ENCODE measurements at places on chromosomes 12 and 14.
A peak's percentile ranks its signal among the peaks of the same experiment; 100 is the strongest.

DNA sequence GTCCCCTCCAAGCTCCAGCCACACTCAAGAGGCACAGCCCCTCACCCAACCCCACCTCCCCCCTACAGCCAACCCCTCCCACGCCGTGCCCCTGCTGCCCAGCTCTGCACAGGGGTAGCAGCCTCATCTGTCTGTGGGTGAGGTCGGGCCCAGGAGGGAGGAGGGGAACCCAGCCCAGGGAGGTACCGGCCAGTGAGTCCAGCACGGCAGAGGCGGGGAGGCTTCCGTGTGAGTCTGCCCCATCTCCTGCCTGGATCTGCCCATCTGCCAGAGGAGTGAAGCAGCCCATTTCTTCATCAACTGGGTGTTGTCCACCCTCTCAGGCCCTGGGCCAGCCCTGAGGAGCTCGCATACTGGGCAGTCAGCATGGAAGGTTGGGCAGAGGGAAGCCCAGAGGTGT, 54.2 kb downstream of the CCNK start:
- no peak for DNase-seq

DNA sequence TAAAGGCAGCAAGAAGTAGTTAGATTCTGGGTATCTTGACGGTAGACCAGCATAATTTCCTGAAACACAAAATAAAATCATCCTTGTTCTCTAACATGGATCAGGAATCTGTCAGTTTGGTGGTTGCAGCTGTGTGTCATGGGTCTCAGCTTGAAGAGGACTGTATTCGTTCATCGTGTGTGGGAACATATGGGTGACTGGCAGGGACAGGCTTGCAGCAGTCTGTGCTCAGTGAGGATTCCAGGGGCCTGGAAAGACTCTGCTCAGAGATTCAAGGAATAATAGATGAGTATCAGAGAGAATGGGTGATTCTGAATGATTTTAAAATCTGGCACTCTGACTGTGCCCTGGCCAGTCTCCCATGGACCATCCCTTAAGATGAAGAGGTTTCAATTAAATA, 421.6 kb downstream of the APAF1 start:
- no peak for DNase-seq

- no peak for DNase-seq
Measured at GRCh38 chr14:104423701-104424405, 155.7 kb upstream of the C14orf180 start.

DNA sequence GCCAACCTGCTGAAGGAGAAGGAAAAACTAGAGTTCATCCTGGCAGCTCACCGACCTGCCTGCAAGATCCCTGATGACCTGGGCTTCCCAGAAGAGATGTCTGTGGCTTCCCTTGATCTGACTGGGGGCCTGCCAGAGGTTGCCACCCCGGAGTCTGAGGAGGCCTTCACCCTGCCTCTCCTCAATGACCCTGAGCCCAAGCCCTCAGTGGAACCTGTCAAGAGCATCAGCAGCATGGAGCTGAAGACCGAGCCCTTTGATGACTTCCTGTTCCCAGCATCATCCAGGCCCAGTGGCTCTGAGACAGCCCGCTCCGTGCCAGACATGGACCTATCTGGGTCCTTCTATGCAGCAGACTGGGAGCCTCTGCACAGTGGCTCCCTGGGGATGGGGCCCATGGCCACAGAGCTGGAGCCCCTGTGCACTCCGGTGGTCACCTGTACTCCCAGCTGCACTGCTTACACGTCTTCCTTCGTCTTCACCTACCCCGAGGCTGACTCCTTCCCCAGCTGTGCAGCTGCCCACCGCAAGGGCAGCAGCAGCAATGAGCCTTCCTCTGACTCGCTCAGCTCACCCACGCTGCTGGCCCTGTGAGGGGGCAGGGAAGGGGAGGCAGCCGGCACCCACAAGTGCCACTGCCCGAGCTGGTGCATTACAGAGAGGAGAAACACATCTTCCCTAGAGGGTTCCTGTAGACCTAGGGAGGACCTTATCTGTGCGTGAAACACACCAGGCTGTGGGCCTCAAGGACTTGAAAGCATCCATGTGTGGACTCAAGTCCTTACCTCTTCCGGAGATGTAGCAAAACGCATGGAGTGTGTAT, 2.4 kb downstream of the FOS start:
- DNase-seq, result peak; percentile 42

DNA sequence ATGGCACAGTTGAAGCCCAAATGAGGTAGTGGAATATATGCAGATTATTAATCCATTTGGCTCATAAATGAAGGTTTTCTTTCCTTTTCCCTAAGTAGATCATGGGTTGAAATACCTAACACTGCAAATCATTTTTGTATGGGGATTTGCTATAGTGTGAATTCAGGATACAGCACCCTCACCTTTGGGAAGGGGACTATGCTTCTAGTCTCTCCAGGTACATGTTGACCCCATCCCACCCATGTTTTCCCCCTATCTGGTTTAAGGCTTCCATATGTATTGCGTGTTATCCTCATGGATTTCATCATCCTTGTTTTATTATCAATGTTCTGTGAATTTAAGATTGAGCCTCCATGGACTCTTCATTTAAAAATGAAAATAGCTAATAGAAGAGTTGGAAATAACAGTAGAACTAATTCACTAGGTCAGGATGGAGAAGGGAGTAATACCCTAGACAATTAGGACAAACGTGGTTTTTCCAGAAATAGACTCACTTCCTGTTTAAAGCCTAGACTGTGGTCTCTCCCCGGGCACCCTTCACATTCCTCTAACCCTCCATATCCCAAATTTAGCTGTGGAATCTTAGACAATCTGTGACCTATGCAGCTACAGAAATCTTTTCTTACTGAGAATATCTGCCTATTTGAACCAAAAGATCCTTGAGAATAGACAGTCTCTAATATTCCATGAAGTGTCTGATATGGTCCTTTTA, 56.5 kb downstream of the DAD1 start:
- DNase-seq, result no peak

DNA sequence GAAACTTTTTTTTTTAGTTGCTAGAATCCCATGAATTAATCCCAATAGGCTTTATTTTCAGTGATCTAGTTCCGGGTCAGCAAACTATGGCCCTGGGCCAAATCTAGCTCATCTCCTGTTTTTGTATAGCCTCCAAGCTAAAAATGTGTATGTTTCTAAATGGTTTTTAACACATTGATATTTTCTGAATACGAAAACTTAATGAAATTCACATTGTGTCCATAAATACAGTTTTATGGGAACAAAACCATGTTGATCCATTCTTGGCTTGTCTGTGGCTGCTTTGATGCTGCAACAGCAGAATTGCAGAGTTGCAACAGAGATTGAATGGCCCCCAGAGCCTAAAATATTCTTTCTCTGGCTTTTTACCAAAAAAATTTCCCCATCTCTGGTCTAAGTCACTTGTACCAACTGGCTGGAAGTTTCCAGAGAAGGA, 47.5 kb downstream of the ZNF664 start:
- no peak for DNase-seq

GRCh38 chr12:80443974-80444666, at the start of gene PTPRQ:
Gene PTPRQ (plus strand): TSS chr12:80444235. CDS start chr12:80444346, 111 bp downstream.
- no peak for DNase-seq

DNA sequence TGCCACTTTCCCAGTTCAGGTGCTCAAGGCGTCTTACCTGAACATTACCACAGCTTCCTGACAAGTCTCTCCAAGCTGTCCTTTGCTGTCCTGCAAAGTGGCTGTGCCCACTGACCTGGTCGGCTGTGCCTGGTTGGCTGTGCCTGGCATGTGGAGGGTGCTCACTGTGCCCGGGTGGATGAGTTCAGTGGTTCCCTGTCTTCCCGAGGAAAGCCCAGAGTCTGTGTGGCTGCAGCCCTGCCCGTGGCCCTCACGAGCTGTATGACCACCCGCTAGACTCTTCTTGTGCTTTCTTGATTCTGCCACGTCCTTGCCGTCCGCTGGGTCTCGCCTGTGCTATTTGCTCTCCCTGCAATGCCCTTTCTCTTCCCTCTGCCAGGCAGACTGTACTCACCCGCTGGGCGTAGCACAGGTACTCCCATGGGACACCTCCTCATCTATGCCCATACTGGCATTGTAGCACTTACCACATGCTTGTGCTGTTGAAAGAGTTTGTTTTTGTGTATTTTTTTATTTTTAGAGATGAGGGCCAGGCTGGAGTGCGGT, 95.9 kb downstream of the TSPAN9 start:
- no peak for DNase-seq

DNA sequence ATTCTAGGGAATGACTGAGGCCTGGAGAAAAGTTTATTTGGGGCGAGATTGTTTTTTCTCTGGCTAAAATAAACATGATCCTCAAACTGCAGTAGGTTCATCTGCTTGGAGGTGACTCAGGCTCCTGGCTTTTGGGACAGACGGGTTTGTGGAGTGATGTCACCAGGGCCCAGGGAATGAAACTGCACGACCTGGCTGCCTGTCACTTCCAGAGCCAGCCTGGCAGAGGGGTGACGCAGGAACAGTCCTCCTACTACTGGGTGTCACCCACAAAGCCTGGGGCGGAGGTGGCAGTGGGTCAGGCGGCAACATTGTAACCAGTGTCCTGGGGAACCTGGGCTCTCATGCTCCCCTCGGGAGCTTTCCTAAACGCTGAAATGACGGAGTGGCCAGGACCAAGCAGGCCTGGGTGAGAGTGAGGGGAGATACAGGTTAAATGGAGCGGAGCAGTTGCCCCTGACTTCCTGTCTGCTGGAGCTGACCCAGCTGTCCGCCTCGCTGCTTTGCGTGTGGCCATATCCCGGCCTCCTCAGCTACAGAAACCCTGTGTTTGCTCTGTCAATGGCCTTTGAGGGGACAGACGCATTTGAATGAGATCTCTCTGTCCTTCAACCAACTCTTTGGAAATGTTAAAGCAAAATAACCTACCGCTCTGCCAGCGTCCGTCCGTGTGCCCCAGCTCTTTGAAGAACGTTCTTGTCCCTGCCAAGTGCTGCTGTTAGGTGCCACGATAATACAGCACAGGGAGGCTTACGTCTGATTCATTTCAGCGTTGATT, 6.5 kb downstream of the HIP1R start:
- DNase-seq, result no peak

- no peak for DNase-seq
Measured at GRCh38 chr12:104475271-104475670, 18.5 kb downstream of the CHST11 start.

DNA sequence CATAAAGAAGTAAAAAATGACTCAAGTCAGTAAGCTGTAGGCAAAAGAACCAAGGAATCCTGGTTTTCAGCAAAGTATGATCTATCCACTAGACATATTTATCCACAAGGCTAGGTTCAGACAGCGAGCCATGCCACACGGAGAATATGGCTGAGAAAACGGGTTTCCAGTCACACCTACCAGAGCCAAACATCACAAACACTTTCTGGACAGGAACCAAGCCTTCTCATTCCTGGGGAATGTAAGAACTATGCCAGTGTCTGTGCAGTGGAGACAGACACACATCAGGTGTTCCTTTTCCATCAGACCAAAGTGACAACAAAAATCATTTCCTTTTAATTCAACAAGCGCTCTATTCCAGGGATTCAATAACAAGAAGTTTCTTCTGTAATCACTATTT, 41.1 kb downstream of the AREL1 start:
- DNase-seq, result no peak

DNA sequence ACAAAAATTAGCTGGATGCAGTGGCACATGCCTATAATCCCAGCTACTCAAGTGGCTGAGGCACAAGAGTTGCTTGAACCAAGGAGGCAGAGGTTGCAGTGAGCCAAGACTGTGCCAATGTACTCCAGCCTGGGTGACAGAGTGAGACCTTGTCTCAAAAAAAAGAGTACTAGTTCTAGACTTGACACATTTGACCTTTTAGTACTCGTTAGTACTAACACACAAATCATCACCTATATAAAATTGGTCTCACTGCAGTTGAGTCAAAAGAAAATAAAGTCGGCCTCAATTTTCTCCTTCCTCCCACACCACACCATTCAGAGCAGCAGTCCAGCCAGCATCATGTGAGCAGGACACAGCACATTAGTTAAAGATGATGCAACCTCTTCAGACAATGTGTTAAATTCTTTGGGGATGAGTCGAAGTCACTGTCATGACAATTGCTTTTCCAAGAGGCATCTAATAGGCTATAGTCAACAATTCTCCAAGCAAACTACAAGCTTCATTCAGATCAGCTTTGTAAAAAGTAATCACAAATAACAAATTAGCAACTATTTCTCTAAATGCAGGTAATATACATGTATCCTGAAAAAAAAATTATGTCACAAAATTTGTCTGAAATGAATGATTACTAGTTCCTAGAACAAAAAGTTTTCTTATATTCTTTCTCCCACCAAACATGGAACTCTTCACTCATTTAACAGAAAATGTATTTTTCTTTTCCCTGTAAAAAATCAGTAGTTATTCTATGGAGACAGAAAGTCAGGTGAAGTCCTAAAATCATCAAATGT, 55.6 kb downstream of the CLIP1 start:
- DNase-seq, result peak; percentile 89
